ENCODE measurements at places on chromosomes 7 and 10. TPM values are rescaled to one million over a fixed set of nuclear protein-coding genes. Genes with fewer than 3 reads are reported as not detected.

Gene SPDYE2B
- total RNA-seq: not detected

Gene MRC1
- total RNA-seq: under 0.01 TPM

Gene EMX2
- not detected for total RNA-seq

Gene CCL24
- total RNA-seq: not detected

Gene TMEM178B
- under 0.01 TPM for total RNA-seq

Gene STEAP2
- total RNA-seq: 3.9 TPM

Gene EPHA1
- total RNA-seq: 51.5 TPM

Gene CALCR
- total RNA-seq: not detected

Gene UBTD1
- total RNA-seq: 12.4 TPM

Gene RAPGEF5
- total RNA-seq: 6.3 TPM

Gene COBL
- 4.1 TPM for total RNA-seq

Gene TCAF2
- 2.3 TPM for total RNA-seq

Gene SPDYE5
- not detected for total RNA-seq

Gene CALHM1
- not detected for total RNA-seq

Gene MRLN
- total RNA-seq: not detected

Gene CLDN4
- 126 TPM for total RNA-seq

Gene TCTN3
- 19.5 TPM for total RNA-seq

Gene FAM149B1
- 17.6 TPM for total RNA-seq

Gene ALKBH4
- total RNA-seq: 8.7 TPM

Gene SHLD2
- 19.2 TPM for total RNA-seq

Gene UCN3
- total RNA-seq: not detected

Gene ANKRD22
- 5.3 TPM for total RNA-seq

Gene OR6B1
- total RNA-seq: not detected

Gene CDH23
- total RNA-seq: 0.13 TPM

Gene PLAC9
- total RNA-seq: not detected

All from bronchial epithelial cell (primary cell).